ENCODE measurements at places on chromosomes 7 and 10.

GRCh38 chr10:128326851-128327250, 200.6 kb upstream of the MKI67 start:
- ATAC-seq = no peak

GRCh38 chr10:101783736-101784118, 481 bp upstream of the NPM3 start:
- no peak for ATAC-seq

DNA sequence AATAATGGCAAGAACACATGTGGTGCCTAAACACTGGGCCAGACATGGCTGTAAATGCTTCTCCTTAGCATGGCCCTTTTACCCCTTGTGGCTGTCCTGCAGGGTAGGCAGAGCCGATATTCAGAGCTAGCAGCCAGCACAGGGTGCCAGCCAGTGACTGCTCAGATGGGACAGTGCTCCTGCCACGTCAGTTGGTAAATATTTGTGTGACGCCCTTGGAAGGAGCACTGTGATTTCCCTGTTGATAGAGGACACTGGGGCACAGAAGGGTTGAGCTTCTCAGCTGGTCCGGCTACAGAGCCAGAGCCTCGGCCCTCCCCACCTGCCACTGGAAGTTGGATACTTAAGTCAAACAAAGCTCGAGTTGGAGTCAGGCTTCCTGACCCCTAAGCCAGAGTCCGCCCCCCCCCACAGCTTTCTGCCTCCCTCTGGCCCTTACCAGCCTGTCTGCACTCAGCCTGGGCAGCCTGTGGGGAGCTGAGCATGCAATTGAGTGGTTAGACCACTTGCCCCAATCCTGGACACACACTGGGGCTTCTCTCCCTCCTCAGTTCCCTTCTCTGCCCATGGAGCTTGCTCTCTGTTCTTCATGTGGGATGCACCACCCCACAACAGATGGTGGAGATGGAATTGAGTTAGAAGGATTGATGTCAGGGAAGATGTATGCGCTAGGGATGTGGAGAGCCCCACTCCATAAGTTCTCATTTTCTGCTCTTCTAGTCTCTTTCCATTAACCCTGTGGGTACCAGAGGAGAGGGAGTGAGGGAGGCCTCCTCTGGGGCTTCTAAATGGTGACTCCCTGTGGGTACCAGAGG, 350.8 kb downstream of the PLXNA4 start:
- ATAC-seq = no peak

GRCh38 chr10:33507662-33508425, 173.4 kb upstream of the NRP1 start:
- ATAC-seq = no peak

DNA sequence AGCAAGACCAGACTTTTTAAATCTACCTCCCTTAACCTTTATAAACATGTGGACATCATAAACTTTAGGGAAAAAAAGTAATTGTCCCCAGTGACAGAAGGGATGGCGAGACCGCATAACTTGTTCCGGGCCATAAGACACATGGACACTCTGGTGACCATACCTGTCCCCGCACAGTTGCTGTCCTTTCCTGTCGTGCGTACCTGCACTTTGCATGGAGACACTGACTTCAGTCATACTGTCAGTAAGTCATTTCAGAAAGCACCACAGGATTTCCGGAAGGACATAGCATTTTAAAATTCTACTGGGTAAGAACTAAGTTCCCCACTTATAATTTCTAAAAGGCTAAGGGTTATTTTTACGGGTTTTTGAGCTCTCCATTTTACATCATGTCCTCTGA, 120.9 kb downstream of the CREB5 start:
- no peak for ATAC-seq

DNA sequence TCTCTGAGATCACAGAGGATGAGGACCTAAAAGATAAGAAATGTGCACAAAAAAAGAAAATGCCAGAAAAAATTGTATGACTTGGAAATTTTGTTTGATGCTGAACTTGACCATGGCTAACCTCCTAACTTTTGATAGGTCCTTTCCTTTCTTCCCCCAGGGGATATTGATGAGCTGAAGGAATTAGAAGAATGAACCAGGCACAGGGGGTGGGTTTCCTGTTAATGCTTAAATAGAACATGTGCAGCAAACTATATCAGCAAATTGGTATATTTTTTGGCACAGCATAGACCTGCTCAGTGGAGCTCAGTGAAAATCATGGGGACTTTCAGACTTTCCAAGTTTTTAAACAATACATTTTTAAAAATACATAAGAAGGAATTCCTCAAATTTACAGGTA, 300.7 kb downstream of the HDAC9 start:
- no peak for ATAC-seq

- no peak for ATAC-seq
Observed at GRCh38 chr10:18219146-18219545, 78.9 kb downstream of the CACNB2 start.

- no peak for ATAC-seq
Observed at GRCh38 chr7:33157781-33158180, 28.4 kb downstream of the BBS9 start.
